ENCODE measurements at places on chromosomes 16 and 17.

DNA sequence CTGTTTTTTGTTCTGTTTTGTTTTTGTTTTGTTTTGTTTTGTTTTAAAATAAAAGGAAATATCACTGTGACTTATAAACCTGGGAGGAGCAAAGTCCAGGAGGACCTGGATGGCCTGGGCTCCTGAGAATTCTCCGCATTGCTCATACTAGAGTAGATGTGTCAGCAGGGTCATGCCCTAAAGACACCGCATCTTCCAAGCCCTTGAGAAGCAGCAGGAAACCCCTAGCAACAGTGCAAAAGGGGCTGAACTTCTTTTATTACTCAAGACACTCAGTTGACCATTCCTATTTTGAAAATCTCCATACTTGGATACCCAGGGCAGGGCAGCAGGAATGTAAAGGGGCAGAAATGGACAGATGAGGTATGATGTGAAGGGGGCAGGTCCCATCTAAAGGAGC lies 51.8 kb downstream of the SYT17 start:
- no peak for DNase-seq

DNA sequence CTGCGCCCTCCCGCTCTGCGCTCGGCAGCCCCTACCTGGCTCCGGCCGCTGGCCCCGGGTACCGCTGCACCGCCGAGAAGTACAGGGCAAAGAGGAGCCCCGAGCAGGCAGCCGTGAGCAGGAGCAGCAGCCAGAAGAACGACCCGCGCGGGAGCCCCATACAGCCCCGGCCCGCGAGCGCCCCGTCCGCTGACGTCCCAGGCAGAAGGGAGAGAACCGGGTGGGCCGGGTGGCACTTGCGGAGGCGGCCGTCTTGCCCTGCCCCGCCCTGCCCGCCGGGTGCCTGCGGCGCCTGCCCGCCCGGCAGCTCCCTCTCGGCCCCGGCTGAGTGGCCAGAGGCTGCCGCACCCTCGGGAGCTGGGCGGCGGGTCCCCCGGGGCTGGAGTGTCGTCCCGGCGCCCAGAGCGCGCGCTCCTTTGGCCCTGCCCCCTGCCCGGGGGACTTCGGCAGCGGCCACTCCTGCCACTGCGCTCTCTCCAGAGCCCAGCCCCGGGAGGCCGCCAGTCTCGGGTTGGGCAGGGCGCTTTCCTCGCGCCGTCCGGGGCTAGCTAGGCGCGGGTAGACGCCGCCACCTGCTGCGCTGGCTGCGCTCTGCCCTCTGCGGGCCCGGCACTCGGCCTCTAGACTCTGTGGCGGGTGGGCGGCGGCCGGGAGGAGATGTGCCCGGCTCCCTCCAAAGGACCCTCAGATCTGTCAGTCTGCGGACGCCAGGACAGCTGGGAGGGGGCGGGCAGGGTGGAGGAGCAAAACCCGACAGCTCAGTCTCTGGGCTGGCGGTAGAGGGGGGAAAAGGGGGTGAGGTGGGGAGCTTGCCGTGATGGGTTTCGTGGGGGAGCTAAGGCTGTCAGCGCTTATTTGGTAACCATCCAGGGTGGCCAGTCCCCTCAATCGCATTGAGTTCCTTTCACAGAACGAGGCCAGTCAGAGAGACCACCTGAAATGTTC lies at the start of gene ST6GALNAC2:
Gene ST6GALNAC2 (minus strand): TSS at position 212 of the 945 bp plus-strand sequence. CDS start 52 bp downstream, at position 160.
- DNase-seq = no peak

GRCh38 chr16:84193480-84193879 lies 2.5 kb downstream of the ADAD2 start:
- DNase-seq = no peak

- no peak for DNase-seq
Observed at GRCh38 chr16:11088074-11088730, 143.8 kb downstream of the CLEC16A start.

DNA sequence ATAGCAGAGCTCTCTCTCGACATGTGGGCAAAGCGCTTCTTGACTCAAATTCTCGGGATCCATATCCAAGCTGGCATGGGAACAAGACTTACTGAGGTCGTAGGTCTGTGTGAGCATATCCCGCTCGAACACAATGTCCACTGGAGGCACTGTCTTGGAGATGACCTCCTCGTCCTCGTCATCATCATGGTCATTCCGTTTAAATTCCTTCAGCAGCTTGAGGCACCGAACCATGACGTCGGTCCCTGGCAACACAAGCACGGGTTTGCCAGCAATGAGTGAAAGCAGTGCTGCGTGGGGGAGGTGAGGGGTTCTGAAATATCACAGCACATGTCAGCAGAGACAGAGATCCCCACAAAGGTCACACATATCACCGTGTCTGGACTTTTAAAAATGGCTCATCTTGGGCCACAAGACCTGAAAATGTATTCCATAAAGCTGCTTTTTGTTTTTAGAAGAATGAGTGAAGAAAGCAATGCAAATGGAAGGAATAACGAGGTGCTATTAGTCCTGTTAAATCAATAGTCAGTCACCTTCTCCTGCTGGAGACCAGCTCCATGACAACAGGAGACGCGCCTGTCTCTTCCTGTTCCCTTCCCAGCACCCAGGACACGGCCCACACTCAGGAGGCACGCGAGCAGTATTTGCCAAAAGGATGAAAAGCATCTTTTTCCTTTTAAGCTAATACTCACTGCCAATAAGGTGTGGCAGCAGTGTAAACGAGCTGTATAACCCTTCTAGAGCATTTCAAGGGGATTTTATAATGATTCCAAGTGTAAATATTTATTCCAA lies 37.9 kb downstream of the GTF3C1 start:
- no peak for DNase-seq

DNA sequence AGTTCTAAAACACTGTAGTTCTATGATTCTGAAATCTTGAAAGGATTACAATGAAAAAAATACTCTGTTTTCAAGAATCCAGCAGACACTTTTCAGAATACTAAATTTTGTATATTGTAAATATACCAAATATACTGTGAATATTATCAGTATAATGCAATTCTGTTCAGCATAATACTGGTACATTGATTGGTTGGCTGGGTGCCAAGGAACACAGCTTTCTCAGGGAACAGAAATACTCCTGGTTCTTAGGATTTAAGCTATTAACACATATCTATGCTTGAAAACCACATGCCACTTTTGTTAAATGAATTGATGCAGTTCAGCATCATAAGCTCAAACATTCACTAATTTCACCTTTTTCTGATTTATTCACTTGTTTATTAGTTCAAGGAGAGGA lies 2.5 kb upstream of the GINS3 start:
- no peak for DNase-seq

DNA sequence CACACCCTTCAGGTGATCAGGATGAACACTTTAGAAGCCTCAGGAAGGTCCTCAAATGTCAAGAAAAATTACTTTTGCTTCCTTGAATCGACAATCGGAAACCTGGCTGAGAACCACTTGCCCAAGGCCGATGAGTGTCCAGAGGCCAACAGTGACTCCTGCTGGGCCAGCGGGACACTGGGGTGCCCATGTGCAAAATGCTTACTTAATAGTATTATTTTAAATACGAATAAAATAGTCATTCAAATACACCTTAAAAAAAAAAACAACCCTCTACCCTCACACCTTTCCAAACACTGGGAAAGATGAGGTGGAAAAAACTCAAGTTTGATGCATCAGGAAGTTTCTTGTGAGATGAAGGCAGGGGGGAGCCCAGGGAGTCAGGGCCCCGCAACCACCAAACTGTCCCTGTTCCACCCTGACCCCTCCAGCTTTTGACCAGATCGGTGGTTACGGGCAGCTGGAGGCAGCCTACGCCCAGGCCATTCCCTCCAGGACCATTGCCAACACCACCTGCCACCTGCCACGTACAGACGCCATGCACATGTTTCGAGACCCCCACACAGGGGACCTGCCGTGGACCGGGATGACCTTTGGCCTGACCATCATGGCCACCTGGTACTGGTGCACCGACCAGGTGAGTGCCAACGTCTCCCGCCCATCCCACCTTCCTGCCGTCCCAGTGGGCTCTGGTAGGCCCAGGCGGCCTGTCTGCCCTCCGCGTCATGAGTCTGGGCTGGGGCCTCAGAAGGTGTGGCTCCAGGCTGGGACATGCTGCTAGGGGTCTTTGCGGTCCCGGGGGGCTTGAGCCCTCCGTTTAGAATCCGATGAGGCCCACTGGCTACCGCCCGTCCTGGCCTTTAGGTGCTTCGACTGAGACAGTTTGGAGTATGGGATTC lies 18.9 kb downstream of the SLC5A10 start:
- no peak for DNase-seq

DNA sequence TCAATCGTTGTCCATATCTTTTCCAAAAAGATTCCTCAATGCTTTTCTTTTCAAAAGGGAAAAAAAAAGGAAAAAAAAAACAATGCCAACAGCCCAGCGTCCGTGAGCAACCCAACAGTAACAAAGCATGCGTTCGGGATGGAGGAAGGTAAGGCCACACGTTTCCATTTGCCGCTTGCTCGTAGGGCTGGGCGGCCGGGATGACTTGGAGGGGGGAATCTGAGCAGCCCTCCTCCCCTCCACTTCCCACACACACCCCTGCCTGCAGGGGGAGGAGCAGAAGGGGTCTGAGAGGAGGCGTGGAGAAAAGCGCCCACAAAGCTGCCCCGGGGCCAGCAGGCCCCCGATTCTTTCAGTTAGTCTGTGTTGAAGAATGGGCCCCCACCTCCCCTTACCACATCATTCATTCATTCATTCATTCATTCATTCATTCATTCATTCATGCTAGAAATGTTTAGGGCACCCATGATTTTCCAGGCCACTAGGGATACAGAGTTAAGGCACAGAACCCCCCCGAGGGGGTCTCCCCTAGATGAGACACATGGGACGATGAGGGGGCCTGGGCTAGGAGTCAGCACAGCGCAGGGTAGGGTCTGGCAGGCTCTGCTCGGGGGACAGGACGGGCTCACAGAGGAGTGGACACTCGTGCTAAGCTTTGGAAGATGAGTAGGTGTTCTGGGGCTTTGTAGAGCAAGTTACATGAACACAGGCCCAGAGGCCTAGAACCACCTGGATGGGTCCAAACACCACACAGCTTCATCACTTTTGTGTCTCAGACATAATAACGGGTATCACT lies 10.9 kb upstream of the TBX2 start:
- no peak for DNase-seq

GRCh38 chr17:8332688-8333087 lies 7.0 kb upstream of the ODF4 start:
- DNase-seq = no peak

- DNase-seq = no peak
Observed at GRCh38 chr17:55391244-55391757, 30.3 kb downstream of the MMD start.

GRCh38 chr17:53749178-53749577 lies 73.5 kb upstream of the KIF2B start:
- no peak for DNase-seq

GRCh38 chr17:42230225-42230624 lies 35.9 kb upstream of the GHDC start:
- DNase-seq = no peak
